ENCODE measurements at places on chromosomes 11 and 22. TPM values are rescaled to one million over a fixed set of nuclear protein-coding genes. Genes with fewer than 3 reads are reported as not detected.

GRCh38 chr11:44573333-44573732 is 7.9 kb downstream of the CD82 start:
- no peak for DNase-seq

CCDC15 gene
- total RNA-seq = 0.35 TPM

DNA sequence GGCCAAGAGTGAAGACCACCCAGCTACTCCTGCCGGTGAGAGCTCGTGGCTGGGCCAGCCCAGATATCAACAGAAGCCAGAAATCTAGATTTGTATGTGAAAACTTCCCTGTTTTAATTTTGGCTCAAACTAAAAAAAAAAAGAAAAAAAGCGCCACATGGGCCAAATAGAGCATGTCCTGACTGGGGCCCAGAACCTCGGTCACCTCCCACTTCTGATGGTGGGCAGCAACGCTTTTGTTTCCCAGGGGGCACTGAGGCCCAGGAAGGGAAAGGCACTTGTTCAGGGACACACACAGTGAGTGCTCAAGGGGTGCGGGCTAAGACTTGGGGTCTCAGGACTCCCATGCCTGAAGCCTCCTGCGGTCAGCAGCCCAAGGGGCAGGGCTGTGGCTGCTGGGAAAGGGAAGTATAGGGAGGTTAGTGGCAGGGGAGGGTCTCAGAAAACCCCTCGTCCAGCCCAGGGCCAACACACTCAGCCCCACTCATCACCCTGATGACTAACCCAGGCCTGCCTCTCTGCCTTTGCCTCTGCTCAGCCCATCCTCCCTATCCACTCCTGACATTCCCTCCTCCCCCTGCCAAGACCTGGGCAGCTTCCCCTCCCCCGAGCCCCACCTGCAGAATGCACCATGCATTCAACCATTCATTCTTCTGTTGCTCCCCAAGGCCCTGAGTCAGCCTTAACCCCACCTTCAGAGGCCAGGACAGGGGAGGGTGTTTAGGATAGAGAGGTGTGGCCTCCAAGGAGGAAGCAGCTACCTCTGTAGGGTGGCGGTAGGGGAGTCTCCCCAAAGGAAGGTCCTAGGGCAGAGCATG is 30.0 kb upstream of the TCF20 start:
- DNase-seq = peak; percentile 59

RBM7 gene
- total RNA-seq = 18.0 TPM

DNA sequence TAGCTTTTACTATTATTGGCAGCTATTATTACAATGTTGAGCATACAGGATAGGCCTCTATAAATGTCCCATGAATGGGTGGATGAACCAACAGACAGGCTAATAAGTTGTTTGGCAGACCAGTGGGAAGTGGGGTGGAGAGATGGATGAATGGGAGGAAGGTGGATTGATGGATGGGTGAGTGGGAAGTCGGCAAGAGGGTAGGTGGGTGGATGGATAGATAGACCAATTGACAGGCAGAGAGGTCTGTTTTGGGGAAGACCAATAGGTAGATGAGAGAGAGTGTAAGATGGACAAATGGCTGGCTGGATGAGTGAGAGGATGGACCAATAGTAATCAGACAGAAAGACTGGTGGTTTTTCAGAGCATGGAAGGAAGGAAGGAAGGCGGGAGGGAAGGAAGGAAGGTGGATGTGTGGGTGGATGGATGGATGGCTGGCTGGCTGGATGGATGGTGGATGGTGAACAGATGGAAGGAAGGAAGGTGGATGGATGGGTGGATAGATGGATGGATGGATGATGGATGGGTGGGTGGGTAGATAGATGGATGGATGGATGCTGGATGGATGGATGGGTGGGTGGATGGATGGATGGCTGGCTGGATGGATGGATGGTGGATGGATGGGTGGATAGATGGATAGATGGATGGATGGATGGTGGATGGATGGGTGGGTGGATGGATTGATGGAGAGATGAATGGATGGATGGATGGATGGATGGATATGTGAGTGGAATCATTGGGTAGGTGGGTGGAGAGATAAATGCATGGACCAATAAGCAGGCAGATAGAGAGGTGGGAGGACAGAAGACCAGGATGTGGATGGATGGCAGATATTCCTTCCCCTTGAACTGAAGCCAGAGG is 37.4 kb downstream of the RASD2 start:
- no peak for DNase-seq

NCAM1 gene
- 1.8 TPM for total RNA-seq

GRCh38 chr11:2867722-2868505 is 17.7 kb downstream of the CDKN1C start:
- no peak for DNase-seq

Data from Peyer's patch (tissue), 4 donors.